ENCODE measurements at places on chromosomes 4 and X. TPM values are rescaled to one million over a fixed set of nuclear protein-coding genes. Genes with fewer than 3 reads are reported as not detected.

TLL1 gene
- total RNA-seq = not detected

- H3K27ac ChIP-seq = no peak overlapping the region
- DNase-seq = no peak
- peaks cover 6% of the 10 kb centered on the region for H3K27me3 ChIP-seq
- H3K4me1 ChIP-seq = no peaks in the 10 kb centered on the region
Measured at GRCh38 chr4:13911256-13911655, 283.7 kb upstream of the BOD1L1 start.

DNA sequence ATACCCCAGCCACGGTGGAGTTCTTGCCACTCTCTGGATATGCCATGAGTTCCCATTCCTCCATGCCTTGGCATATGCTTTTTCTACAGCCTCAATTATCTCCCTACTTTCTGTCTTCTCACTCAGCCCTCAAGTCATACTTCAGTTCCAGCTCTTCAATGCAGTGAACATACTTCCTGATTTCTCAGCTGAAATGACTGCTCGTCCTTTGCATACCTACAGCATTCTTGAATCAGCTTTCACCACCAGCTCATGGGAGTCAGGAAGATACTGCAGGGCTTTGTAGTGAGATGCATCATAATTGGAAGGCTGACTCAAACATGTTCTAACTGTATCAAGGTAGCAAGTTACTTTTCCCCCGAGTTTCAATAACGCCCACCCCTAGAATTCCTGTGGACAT, 118.4 kb downstream of the APBB2 start:
- no peak for DNase-seq
- H3K4me1 ChIP-seq = no peaks in the 10 kb centered on the region
- H3K36me3 ChIP-seq = no peaks in the 10 kb centered on the region
- H3K27ac ChIP-seq = no peak overlapping the region

DNA sequence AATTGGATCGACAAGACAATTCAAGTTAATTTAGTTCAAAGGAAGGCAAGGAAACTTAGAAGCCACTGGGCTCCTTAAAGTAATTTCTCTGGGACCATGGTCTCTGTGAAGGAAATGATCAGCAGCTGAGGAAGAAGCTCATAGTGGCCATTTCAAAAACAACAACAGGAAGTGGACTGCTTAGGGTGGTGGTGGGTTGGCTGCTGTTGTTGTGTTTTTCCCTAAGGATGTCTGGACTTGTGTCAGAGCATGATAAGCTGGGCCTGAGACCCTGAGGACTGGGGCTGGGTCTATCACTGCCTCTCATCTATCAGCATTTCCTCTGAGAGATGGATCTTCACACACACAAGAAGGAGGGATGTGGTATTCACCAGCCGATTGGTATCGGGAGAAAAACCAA, 18.3 kb downstream of the KDR start:
- no peaks in the 10 kb centered on the region for H3K36me3 ChIP-seq
- no peaks in the 10 kb centered on the region for H3K27me3 ChIP-seq
- no peak for DNase-seq
- no peaks in the 10 kb centered on the region for H3K4me1 ChIP-seq
- no peak overlapping the region for H3K27ac ChIP-seq

DNA sequence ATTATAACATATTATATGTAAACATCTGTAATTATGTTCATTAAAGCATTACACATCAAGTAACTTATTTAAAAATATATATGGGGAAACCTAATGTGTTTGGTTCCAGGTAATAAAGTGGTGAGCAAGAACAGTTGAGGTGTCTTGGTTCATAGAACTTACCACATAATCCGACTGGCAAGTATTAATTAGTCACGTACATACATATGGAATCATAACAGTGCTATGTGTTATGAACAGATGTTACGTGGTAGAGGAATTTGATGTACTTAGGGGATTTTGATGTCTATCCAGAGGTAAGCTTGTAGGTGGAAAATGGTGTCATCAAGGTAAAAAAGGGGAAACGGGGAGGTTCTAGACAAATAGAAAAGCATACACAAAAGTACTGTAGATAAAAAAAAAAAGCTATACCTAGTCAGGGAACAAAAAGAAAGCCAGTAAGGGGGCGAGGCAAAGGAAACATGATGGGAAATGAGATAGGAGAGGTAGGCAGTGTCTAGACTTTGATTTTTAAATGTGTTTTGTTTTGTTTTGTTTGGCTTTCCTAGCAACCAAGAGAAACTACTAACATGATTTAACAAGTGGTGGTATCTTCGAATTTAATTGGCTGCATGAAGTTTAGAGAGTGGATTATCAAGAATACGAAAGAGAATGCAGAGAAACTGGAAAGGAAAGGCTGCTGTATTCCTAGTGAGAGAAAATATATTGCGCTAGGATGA, 12.6 kb downstream of the DMD start:
- H3K4me1 ChIP-seq = no peaks in the 10 kb centered on the region
- no peaks in the 10 kb centered on the region for H3K36me3 ChIP-seq
- no peak overlapping the region for H3K4me3 ChIP-seq
- no peak for DNase-seq
- H3K27ac ChIP-seq = no peak overlapping the region

- H3K4me1 ChIP-seq = no peaks in the 10 kb centered on the region
- H3K36me3 ChIP-seq = no peaks in the 10 kb centered on the region
- H3K27ac ChIP-seq = no peak overlapping the region
- DNase-seq = no peak
- H3K4me3 ChIP-seq = no peak overlapping the region
Measured at GRCh38 chrX:119735467-119735866, 22.9 kb upstream of the SOWAHD start.
